ENCODE measurements at places on chromosomes 4 and X. TPM values are rescaled to one million over a fixed set of nuclear protein-coding genes. Genes with fewer than 3 reads are reported as not detected.

ARX gene
- total RNA-seq: not detected

- DNase-seq: no peak
Observed at GRCh38 chr4:727576-727975, 21.9 kb downstream of the PCGF3 start.

- DNase-seq: no peak
Observed at GRCh38 chrX:151901826-151902225, 10.9 kb upstream of the MAGEA4 start.

DNA sequence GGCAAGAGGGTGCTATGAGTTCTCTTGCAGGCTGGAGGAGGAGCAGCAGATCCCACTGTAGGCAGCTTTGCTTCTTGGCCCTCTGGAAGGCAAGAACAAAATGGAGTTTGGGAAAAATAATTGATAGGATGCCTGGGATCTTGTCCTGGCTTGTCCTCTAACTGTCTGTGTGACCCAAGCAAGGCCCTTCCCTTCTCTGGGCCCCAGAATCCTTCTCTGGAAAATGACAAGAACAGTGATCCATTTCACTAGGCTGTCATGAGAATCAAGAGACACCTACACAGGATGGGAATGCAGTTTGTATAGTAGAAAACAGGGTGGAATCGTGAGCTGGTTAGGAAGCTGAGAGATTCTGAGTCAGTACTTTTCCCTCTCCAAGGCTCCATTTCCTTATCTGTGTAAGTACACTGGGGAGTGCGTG is 133.3 kb downstream of the PJA1 start:
- no peak for DNase-seq

SYNPO2 gene
- total RNA-seq: 1.2 TPM

- DNase-seq: no peak
Observed at GRCh38 chr4:1871471-1872021, 353 bp downstream of the NSD2 start.

GRCh38 chr4:96646146-96646545 is 806.3 kb downstream of the PDHA2 start:
- DNase-seq: no peak

- no peak for DNase-seq
Observed at GRCh38 chrX:17291171-17291900, 83.7 kb upstream of the NHS start.

DNA sequence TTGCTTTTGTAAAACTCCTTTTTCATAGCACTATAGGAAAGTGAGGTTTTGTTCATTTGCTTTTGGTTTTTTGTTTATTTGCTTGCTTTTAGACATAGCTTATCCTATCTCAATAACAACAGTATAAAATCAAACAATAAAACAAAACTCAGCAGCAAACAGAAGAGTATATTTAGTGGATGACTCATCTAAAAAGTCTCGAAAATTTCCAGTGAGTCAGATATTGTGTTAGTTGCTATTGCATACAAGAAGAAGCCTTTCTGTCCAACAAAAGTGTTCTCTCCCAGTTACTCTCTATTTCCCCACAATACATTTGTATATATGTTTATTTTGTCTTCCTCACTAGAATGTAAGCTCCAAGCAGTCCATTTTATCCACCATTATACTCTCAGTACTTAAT is 36.0 kb upstream of the NPNT start:
- no peak for DNase-seq

DNA sequence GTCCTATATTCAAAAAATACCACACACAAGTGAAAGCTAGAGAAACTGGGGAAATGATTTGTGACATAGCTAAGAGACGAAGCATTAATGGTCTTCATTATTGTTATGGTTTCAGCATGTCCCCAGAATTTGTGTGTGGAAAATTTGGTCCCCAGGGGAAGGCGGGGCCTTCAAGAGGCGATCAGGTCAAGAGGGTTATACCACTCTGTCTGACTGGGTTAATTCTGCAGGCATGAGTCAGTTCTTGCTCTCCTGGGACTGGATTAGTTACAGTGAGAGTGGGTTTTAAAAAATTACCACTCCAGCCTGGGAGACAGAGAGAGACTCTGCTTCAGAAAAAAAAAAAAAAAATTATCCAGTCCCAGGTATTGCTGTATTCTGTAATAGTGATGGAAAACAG is 2.1 kb upstream of the MTNR1A start:
- DNase-seq: no peak

All from activated CD4-positive, alpha-beta T cell treated with anti-CD3 and anti-CD28 coated beads, Interleukin-2, amount 10 ng/mL, durations not matched to agents 7 days and 5 days (primary cell).